ENCODE measurements at places on chromosomes 6 and 20.

GRCh38 chr6:9233686-9234085 lies 798.3 kb upstream of the SLC35B3 start:
- DNase-seq, result no peak

- no peak for DNase-seq
These were observed 18.8 kb downstream of the CLVS2 start for GRCh38 chr6:123014835-123015234.

- DNase-seq, result no peak
These were observed 4.2 kb upstream of the ZDHHC14 start for GRCh38 chr6:157376706-157377230.

DNA sequence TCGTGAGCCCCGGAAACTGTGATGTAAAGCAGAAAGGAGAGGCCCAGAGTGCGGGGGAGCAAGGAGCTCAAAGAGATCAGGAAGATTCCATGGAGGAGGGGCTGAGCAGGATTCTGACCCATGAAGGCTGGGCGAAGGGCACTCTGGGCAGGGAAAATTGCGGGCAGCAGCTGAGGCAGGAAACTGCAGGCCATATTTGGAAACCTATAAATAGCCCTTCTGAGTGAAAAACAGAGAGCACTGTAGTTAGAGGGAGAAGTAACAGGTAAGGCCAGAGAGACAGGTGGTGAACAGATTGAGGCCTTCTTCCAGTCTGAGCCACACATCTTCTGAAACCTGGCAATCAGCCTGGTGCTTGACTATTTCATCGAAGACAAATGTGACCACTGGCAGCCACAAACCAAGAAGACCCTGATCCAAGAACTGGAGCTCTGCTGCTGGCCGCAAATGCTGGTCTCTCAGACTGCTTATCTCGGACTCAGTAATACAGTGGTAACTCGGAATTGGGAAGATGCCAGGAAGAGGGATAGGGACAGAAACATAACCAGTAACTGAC lies 14.1 kb upstream of the BEND3 start:
- no peak for DNase-seq

- no peak for DNase-seq
These were observed 356.1 kb downstream of the CBLN4 start for GRCh38 chr20:55649254-55649653.

- DNase-seq, result no peak
These were observed 126.9 kb upstream of the FAM83B start for GRCh38 chr6:54719633-54720032.

GRCh38 chr6:133343220-133343619 lies 102.1 kb downstream of the EYA4 start:
- no peak for DNase-seq

- DNase-seq, result no peak
These were observed 171.1 kb downstream of the KIF6 start for GRCh38 chr6:39553860-39554802.

Data from RWPE1 (cell line).